ENCODE measurements at places on chromosomes 4 and X. TPM values are rescaled to one million over a fixed set of nuclear protein-coding genes. Genes with fewer than 3 reads are reported as not detected.

The ZNF630 gene
- 0.39 TPM for total RNA-seq

The CXCL3 gene
- 0.84 TPM for total RNA-seq

The RNF212 gene
- not detected for total RNA-seq

The IL21 gene
- not detected for total RNA-seq

The MAB21L2 gene
- total RNA-seq: not detected

The GAGE12J gene
- not detected for total RNA-seq

The CFAP99 gene
- not detected for total RNA-seq

DNA sequence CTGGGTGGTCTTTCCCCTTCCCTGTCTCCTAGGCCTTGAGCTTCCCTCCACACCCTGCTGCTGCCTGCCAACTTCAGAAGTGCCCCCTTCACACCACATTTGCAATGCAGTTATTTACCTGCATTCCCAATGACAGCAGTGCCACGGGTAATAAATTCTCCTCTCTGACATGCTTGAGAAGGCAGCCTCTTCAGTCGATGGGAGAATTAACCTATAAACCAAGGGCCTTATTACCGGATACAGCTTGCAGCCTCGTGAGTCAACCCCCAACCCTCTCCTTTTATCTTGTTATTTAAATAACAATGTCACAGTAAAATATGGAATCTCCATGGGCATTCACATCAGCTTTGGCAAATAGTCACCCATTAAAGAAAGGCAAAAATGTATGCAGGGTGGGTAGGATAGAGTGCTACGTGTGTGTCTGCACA lies 34.7 kb upstream of the LGI2 start:
- H3K4me1 ChIP-seq: no peaks in the 10 kb centered on the region
- no peaks in the 10 kb centered on the region for H3K36me3 ChIP-seq
- H3K27me3 ChIP-seq: no peaks in the 10 kb centered on the region

- no peak overlapping the region for H3K4me3 ChIP-seq
- no peaks in the 10 kb centered on the region for H3K27me3 ChIP-seq
- no peaks in the 10 kb centered on the region for H3K36me3 ChIP-seq
- no peaks in the 10 kb centered on the region for H3K4me1 ChIP-seq
These were observed 21.1 kb downstream of the CPZ start for GRCh38 chr4:8613421-8614364.

GRCh38 chrX:38654302-38654701 lies 93.0 kb downstream of the TSPAN7 start:
- H3K4me3 ChIP-seq: no peak overlapping the region
- peaks cover 28% of the 10 kb centered on the region for H3K4me1 ChIP-seq
- no peak for DNase-seq

DNA sequence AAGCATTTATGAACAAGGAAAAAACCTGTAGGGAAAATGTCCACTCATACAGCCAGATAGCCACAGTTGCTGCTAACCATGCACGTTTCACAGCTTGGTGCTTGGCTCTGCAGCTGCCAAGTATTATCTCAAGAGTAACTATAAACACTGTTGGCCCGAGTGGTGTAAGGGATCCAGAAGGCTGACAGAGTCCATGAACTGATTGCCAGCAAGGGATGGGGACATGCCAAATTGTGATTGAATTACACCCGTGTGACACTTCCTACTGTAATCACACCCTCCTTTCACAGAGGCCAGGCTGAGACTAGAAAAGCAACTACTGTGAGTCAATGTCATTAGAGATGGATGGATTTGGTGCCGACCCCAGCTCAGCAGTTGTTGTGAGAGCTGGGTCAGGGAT lies 223.9 kb upstream of the ANKRD50 start:
- H3K27me3 ChIP-seq: no peaks in the 10 kb centered on the region
- DNase-seq: peak; percentile 85
- H3K4me1 ChIP-seq: peaks cover 37% of the 10 kb centered on the region
- H3K4me3 ChIP-seq: no peak overlapping the region

GRCh38 chrX:150680974-150681373 lies 12.2 kb upstream of the MTMR1 start:
- H3K36me3 ChIP-seq: no peaks in the 10 kb centered on the region
- no peaks in the 10 kb centered on the region for H3K4me1 ChIP-seq
- no peak overlapping the region for H3K27ac ChIP-seq
- no peak overlapping the region for H3K4me3 ChIP-seq

DNA sequence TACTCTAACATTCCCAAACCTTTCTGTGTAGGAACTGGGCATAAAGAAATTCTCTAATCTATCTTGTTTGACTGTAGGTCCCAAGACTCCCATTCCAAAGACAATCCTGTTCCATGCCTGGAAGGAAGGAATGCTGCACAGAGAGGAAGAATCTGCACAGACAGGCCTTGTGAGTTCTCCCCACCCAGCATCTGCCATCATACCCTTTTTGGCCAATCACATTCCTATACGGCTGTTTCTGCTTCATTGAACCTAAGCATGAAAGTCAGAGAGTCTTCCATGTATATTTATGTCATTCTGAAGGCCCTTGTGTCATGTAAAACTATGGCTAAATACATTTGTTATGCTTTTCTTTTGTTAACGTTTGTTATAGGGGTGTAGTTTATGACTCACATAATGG lies 667.7 kb upstream of the IGFBP7 start:
- H3K27ac ChIP-seq: no peak overlapping the region
- H3K4me3 ChIP-seq: no peak overlapping the region
- H3K27me3 ChIP-seq: no peaks in the 10 kb centered on the region
- no peak for DNase-seq

GRCh38 chr4:140662082-140662869 lies 93.5 kb upstream of the UCP1 start:
- no peak for DNase-seq
- H3K4me1 ChIP-seq: no peaks in the 10 kb centered on the region
- no peaks in the 10 kb centered on the region for H3K36me3 ChIP-seq
- H3K4me3 ChIP-seq: no peak overlapping the region

GRCh38 chrX:100263650-100264049 lies 146.4 kb downstream of the PCDH19 start:
- H3K36me3 ChIP-seq: no peaks in the 10 kb centered on the region
- H3K4me3 ChIP-seq: no peak overlapping the region
- H3K27ac ChIP-seq: no peak overlapping the region
- no peak for DNase-seq
- H3K27me3 ChIP-seq: no peaks in the 10 kb centered on the region
- no peaks in the 10 kb centered on the region for H3K4me1 ChIP-seq

DNA sequence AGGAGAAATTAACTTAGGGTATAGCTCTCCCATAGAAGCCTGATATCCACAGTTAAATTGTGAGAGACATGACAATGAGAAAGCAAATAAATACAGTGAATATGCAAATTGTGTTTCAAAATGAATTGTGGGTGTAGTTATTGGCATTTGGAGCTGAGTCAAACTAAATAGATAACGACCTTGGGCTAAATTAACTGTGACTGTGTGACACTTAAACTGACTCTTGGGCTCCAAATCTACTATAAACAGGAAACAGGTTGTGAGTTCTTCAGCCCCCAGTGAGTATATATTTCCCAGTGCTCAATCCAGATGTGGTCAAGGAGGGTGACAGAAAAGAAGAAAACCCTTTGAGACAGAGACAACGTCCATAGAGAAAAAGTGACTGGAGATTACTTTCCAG lies 11.3 kb upstream of the MAGEA10 start:
- no peaks in the 10 kb centered on the region for H3K27me3 ChIP-seq
- no peak for DNase-seq
- no peaks in the 10 kb centered on the region for H3K4me1 ChIP-seq
- H3K36me3 ChIP-seq: no peaks in the 10 kb centered on the region
- H3K4me3 ChIP-seq: no peak overlapping the region

DNA sequence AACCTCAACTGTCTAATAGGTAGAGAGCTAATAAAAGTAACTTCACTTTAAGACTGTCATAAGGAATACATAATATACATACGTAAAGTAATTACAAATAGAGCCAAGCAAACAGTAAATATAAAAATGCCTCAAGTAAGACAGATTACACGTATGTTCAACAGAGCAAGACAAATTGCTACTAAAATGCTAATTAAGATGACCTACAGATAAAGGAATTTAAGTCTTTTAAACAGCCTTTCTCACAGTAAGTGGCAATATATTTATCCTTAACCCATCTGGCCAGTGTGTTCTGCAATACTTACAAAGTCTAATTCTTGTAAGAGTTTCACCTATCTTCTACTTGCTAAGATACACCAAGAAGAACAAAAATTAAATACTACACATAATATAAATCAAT lies 12.7 kb downstream of the G3BP2 start:
- H3K27me3 ChIP-seq: no peaks in the 10 kb centered on the region
- no peak overlapping the region for H3K27ac ChIP-seq
- no peak for DNase-seq
- no peak overlapping the region for H3K4me3 ChIP-seq

GRCh38 chr4:154049457-154050181 lies 260.7 kb upstream of the SFRP2 start:
- no peaks in the 10 kb centered on the region for H3K4me1 ChIP-seq
- no peak overlapping the region for H3K27ac ChIP-seq
- no peak overlapping the region for H3K4me3 ChIP-seq

DNA sequence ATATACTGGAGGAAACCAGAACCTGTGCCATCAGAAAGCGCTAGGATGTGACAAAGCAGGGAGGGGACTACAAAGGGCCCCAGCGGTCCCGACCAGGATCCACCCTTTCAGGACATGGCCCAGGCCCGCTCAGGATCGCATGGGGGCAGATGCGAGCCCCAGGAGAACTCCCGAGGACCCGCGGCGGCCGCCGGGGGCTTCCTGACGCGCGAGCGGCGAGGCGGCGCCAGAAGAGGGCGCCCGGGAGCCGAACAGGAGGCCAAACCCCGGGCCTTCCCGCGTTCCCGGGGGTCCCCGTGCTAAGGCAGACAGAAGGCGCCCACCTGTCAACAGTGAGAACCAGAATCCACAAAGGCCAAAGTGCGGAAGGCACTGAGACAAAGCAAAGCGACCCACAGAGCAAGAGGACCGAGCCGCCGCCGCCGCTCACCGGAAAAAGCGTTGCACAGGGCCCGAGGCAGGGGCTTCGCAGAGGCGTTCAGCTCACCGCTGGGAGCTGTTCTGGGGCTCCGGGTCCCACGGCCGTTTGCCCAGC lies 7.3 kb upstream of the OPN1LW start:
- H3K27me3 ChIP-seq: no peaks in the 10 kb centered on the region
- DNase-seq: peak; percentile 38
- peak overlapping the region; percentile 2 for H3K27ac ChIP-seq
- no peaks in the 10 kb centered on the region for H3K4me1 ChIP-seq

DNA sequence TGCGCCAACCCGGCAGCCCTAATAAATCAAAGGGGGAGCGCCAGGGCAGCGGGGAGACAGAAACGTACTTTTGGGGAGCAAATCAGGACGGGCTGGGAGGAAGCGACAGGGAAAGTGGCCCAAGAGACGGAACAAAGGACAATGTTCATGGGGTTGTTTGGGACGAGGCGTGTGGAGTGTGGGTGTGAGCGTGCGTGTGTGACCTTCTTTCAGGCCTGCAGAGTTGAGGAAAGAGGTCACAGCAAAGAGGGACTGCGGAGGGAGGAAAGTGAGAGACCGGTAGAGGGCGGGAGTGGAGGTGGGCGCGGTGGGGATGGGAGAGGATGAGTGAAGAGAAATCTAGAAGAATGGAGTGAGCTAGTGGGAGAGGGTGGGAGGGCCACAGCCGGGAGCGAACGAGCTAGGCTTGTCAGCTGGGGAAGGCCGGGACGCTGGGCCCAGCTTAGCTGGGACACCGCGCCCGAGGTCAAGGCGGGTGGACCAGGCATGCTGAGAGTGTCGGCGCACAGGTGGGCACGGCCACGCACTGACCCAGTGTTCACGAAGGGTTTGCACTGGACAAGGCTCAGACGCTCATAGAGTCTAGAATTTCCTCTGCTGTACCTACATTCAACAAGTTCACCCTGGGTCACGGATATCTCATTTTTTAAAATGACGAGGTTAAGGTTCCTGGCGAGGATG lies 14.7 kb upstream of the PITX2 start:
- no peak for DNase-seq
- H3K4me3 ChIP-seq: peak overlapping the region; percentile 66
- no peaks in the 10 kb centered on the region for H3K27me3 ChIP-seq
- H3K27ac ChIP-seq: peak overlapping the region; percentile 70

- no peak overlapping the region for H3K27ac ChIP-seq
- H3K4me1 ChIP-seq: no peaks in the 10 kb centered on the region
- no peaks in the 10 kb centered on the region for H3K36me3 ChIP-seq
- no peak overlapping the region for H3K4me3 ChIP-seq
- DNase-seq: no peak
- no peaks in the 10 kb centered on the region for H3K27me3 ChIP-seq
These were observed 99.8 kb upstream of the TEX13D start for GRCh38 chrX:124232523-124233201.

GRCh38 chr4:4379540-4380087 lies 7.3 kb upstream of the NSG1 start:
- no peaks in the 10 kb centered on the region for H3K4me1 ChIP-seq
- H3K36me3 ChIP-seq: no peaks in the 10 kb centered on the region
- DNase-seq: no peak
- H3K4me3 ChIP-seq: no peak overlapping the region
- peaks cover 5% of the 10 kb centered on the region for H3K27me3 ChIP-seq
- H3K27ac ChIP-seq: no peak overlapping the region

GRCh38 chrX:20427173-20427770 lies 160.6 kb upstream of the RPS6KA3 start:
- H3K36me3 ChIP-seq: no peaks in the 10 kb centered on the region
- no peaks in the 10 kb centered on the region for H3K27me3 ChIP-seq
- no peak overlapping the region for H3K4me3 ChIP-seq
- no peaks in the 10 kb centered on the region for H3K4me1 ChIP-seq

DNA sequence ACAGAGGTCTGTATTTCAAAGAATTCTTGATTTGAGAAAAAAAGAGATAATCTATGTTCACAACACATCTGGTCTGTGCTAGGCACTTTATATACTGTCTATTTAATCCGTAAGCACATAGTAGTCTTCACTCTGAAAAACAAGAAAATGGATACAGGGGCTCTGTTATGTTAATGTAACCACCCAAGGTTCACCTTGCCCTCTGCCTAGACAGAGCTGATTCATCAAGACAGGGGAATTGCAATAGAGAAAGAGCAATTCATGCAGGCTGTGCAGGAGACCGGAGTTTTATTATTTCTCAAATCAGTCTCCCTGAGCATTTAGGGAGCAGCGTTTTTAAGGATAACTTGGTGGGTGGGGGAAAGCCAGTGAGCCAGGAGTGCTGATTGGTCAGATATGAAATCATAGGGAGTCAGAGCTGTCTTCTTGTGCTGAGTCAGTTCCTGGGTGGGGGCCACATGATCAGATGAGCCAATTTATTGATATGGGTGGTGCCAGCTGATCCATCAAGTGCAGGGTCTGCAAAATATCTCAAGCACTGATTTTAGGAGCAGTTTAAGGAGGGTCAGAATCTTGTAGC lies 92.9 kb upstream of the TNIP3 start:
- H3K36me3 ChIP-seq: no peaks in the 10 kb centered on the region
- H3K4me1 ChIP-seq: no peaks in the 10 kb centered on the region
- H3K27ac ChIP-seq: no peak overlapping the region
- no peak overlapping the region for H3K4me3 ChIP-seq

DNA sequence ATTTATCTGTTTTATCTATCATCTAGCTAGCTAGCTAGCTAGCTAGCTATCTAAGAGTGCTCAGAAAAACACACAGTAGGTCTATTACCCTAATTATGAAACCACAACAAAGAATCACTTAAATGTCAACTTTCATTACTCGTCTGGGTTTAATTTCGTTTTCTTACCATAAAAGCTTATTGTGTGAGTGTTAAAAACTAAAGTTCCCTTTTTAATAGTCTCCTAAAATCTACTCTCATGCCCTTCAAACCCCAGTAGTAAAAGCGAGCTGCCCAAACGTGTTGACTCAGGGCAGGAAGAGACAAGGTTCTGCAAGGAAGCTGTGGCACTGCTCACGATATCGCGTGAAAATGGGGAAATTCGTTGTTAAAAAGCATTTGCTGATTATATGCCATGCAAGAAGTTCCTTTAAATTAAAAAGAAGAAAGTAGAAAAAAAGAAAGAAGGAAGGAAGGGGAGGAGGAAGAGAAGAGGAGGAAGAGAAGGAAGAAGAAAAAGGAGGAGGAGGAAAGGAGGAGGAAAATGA lies 595 bp downstream of the MBNL3 start:
- no peak for DNase-seq
- H3K4me3 ChIP-seq: peak overlapping the region; percentile 55
- H3K27ac ChIP-seq: no peak overlapping the region
